HTR-8/SVneo (cell line): ENCODE measurements at places on chromosomes 11 and 22.

- DNase-seq: no peak
Measured at GRCh38 chr11:132821014-132821413, 711.3 kb downstream of the OPCML start.

GRCh38 chr22:28481725-28482124, 197.9 kb downstream of the TTC28 start:
- no peak for DNase-seq

DNA sequence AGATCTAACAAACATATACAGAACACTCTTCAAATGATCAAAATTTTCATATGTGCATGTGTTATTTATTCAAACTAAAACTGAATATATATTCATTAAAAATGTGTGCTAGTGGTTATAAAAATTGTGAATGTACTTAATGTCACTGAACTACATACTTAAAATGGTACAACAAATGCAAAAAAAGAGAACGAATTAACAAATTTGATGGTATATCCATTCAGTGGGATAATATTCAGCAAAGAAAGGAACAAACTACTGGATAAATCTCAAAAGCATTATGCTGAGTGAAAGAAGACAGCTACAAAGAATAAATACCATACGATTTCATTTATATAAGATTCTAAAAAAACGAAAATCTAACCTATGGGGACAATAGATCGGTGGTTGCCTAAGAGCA, 64.1 kb downstream of the NARS2 start:
- DNase-seq: no peak

GRCh38 chr11:17743026-17743807, 8.6 kb downstream of the KCNC1 start:
- no peak for DNase-seq

DNA sequence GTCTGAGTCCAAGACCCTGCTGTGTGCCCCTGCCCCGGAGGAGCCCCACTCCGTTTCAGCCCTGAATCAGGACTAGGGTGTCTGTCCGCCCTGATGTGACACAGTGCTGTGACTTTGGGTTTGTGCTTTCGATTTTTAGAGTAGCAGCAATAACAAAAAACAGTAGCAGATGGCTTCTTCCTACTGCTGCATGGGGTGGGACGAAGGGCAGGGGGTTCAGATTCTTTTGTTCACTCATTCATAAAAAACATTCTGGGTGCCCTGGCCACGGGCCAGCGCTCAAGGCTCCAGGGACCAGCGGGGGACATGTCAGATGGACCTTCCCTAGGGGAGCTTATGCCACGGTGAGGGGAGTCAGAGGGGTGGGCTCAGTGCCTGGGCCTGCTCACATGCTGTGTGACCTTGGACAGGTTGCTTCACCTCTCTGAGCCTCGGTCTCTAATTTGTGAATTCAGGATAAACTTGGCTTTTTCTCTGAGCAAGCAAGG, 24.6 kb upstream of the PRR5 start:
- no peak for DNase-seq

DNA sequence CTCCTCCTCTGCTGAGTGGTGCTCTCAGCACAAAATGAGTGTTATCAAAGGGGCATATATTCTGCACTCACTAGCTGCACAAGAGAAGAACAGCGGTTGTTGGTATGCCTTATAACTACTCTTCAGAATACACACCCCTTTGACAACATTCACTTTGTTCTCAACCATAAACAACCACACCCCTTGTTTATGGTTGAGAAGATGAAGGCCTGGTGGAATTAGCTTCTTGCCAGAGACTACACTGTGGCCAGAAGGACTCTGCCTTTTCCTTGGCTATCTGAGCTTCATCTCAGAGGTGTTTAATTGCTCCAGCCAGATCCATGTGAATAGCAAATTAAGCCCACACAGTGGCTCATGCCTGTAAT, 45.0 kb upstream of the CLDN5 start:
- DNase-seq: no peak

DNA sequence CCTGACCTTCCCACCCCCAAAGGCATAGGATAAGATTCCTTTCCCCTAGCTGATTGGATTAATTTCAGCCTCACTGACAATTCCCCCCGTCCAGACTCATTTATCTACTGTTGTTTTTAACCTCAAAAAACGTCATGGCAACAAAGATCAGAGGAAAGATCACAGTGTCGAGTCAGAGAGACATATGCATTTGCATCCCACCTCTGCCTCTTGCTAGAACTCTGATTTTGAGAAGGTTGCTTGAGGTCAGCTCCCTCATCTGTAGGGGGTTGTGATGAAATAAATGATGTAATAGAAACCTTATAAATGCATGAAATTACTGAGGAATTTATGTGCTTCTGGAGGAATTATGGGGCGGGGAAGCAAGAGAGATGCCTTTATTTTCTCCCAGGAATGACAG, 53.3 kb upstream of the SYN3 start:
- DNase-seq: no peak

DNA sequence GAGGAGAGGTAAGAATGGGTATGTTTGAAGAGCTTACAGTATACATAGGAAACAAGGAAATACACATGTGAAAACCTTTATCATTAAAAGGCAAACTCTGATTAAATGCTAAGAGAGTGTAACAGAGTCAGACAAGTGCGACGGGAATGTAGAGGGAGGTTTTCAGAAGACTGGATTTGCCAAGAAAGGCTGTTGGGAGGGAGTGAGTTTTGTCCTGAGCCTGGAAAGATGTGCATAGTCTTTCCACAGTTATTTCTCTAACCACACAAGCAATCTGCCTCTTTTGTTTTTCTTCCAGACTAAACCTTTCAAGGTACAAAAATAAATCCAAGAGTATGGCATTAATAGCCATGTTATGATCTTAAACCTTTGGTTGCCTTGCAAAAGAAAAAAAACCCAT, 170.9 kb downstream of the KIRREL3 start:
- DNase-seq: no peak

- no peak for DNase-seq
Measured at GRCh38 chr11:91308069-91308468, 916.5 kb upstream of the FAT3 start.

- no peak for DNase-seq
Measured at GRCh38 chr11:88411265-88411664, 73.7 kb upstream of the CTSC start.

DNA sequence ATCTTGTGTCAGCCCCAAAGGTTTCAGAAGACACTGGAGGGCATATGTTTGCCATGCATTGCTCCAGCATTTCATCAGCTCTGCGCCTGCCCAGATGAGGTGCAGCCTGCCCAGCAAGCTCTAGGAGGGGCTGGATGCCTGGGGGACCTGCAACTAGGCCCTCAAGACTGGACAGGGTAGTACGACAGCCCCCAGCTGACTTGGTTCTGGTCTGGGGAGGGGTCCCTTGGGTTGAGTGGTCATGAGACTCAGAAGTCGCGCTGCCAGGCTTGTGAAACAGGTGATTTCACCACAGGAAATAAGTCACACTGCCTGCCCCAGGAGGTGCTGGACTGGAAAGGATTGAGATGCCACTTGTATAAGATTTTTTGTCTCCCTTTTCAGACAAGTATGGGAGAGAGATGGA, 23.4 kb downstream of the TPBGL start:
- DNase-seq: no peak

- no peak for DNase-seq
Measured at GRCh38 chr11:72591023-72591422, 83.2 kb downstream of the PDE2A start.

DNA sequence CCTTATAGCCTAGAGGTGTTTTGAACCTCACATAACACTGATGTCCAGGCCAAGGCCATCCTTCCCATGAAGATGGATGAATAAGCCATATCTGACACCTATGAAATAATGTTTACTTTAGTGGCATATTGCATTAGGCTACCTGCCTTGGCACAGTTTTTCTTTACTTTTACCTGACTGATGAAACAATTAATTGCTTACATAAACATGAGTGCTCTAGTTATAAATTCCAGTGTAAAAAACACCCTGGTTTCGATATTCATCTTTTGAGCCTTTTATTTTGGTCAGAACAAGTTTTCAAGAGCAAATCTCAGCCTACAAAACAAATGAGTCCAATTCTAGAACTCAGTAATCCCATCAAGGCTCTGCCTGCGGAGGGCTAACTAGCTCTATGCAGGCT, 7.0 kb upstream of the HBE1 start:
- no peak for DNase-seq

- DNase-seq: no peak
Measured at GRCh38 chr11:20388096-20389055, 860 bp downstream of the PRMT3 start.

GRCh38 chr11:67544616-67545242, 21.5 kb upstream of the CABP2 start:
- DNase-seq: no peak

DNA sequence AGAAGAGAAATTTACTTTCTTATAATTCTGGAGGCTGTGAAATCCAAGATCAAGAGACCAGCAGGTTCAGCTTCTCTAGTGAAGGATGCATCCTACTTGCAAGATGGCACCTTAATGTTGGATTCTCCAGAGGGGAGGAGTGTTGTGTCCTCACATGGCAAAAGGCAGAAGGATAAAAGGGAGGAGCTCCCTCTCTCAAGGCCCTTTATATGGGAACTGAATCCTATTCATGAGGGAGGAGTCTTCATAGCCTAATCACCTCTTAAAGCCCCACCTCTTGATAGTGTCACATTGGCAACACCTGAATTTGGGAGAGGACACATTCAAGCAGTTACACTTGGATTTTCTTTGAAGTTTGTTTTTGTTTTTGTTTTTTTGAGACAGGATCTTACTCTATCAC, 79.5 kb downstream of the SLC36A4 start:
- DNase-seq: no peak

GRCh38 chr11:83687787-83688186, 401.6 kb upstream of the CCDC90B start:
- DNase-seq: no peak

GRCh38 chr11:31699066-31699465, 112.1 kb downstream of the PAX6 start:
- no peak for DNase-seq

DNA sequence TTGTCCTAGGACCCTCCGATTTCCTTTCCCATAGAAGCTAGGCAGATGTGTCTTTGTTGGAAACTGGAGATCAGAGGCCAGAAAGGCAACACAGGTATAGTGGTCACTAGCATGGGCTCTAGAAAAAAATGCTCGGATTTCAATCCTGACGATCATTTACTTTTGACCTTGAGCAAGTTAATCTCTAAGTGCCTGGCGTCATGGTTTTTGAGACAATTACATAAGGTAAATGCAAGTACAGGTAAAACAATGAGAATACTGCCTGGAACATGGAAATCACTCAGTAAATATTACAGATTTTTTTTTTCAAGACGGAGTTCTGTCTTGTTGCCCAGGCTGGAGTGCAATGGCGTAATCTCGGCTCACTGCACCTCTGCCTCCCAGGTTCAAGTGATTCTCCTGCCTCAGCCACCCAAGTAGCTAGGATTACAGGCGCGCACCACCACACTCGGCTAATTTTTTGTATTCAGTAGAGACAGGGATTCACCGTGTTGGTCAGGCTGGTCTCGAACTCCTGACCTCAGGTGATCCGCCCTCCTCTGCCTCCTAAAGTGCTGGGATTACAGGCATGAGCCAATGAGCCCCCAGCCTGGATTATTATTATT, 1.1 kb upstream of the DENND5A start:
- DNase-seq: no peak

DNA sequence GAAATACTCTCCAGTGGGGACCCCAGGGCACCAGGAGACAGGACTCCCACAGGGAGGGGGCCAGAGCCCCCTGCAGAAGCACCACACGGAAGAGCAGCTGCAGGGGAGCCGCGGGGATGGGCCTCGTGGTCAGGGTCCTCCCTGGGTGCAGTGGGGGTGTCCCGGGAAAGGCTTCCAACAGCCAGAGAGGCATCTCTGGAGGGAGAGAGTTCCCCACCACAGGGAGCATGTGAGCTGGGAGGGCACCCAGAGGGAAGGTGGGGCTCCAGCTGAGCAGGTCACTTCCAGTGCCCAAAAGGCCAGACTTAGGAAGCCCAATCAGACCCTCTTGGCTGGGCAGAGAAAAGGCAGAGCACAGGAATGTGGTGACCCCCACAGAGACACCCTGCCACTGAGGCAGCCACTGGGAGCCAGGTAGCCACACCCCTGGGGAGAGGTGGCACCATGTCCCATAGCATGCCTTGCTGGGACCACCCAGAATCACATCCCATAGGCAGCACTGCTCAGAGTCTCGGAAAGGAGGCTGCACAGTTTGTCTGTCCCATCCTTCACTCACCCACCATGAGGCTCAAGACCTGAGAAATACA, 49.9 kb upstream of the LMO1 start:
- DNase-seq: no peak

DNA sequence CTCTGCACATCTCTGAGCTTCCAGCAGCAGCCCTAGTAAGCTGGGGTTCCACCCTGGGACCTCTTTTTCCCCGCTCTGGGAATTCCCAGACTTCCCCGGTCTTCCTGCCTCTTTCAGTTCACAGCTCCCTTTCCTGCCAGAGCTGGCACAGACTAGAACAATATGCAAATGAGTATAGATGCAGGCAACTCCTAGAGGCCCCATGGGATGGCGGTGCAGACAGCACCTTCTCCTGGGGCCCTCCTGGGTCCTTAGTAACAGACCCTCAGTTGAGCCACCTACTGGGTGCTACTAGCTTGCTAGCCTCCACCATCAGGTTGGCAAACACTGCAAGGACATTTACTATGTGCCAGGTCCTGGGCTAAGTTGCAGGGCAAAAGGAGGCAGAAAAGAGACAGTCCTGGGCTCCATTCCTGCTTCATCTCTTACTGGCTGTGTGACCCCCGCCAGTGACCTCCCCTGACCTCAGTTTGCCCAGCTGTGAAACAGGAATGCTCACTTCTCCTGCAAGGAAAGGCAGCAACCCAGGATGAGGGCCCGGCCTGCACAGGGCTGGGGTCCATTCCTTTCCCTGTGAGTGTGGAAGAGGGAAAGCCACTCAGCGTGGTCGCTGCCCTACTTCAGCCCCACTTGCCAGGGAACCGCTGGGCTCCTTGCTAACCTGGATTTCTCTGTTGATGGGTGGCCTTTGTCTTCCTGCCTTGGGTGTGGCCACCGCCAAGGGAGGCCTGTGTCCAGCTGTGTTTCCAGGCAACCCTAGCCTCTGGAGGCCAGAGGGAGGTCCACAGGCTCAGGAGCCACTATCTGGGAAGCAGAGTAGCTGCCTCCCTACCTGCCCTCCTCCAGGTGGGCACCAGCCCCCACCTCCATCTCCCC, 7.3 kb downstream of the RELT start:
- no peak for DNase-seq

DNA sequence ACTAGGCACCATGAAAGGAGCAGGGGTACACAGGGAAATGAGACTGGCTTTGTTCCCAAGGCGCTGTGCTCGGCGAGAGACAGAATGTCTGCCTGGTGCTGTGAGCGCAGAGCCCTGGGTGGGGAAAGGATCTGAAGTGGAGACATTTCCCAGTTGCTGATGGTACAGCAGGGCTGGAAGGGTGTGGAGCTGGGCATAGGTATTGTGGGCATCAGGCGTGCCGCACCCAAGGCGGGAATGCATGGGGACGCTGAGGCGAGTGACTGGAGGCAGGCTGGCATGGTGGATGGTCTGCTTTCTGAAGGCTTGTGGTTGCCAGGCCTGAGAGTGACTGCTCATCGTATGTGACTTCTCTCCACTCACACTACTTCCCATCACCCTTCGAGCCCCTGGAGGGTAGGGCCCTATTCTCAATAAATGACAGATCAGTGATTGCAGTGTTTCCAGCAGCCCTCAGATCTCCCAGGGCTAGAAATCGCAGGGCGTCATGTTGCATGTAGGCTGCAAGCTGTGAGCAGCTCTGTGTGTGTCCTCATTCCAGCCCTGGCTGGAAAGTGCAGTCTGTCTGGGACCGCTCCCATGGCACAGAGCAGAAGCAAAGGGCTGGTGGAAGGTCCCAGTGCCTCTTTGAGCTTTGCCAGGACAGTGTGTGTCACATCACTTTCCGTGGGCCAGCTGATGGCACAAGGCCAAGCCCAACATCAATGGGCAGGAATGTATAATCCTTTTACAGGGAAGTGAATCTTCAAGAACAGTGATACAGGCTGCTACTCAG, 67.7 kb downstream of the TBC1D22A start:
- DNase-seq: no peak
